ENCODE measurements at places on chromosomes 11 and 22.

DNA sequence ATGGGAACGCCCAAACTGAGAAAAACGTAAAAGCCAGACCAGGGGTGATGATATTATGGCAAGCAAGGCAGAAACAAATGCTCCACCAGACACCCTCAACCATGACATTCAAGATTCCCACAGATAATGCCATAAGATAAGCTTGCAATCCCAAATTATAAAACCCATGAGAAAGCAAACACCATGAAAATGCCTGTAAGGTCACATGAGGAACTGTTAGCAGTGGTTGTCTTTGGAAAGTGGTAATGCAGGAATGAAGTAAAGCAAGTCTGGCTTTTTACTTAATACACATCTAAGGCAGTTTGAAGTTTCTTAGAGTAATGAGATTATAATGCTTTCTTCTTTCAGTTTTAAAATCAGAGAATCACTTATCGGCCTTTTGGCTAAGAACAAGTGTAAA lies 111.0 kb downstream of the MN1 start:
- no peak for DNase-seq

DNA sequence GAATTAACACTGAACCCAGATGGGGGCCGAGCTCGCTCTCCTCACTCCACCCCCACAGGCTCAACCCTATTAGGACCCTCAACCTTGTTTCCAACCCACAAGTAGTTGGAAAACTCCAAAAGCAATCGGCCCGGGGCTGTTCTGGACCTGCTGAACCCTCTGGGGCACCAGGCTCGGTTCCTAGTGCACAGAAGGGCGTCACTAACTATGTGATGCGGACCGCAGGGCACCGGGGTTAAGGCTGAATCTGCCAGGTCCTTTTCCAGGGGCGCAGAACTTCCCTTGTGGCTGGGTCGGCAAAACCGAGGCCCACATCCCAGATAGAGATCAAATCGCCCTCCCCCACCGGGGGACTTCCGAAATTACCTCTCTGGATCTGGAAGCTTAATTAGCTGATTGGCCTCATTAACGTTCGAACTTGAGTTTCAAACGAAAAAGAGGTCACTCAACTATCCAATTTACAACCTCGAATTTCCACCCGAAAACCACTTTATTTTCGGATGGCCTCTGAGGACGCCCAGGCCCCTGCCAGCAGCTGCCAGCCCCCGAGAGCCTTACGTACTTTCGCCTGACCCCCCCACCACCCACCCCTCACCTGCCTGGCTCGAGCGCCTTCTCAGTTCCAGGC lies 1.7 kb downstream of the SHANK2 start:
- DNase-seq = no peak

- no peak for DNase-seq
These were observed 21.8 kb upstream of the TMEM86A start for GRCh38 chr11:18676803-18677202.

DNA sequence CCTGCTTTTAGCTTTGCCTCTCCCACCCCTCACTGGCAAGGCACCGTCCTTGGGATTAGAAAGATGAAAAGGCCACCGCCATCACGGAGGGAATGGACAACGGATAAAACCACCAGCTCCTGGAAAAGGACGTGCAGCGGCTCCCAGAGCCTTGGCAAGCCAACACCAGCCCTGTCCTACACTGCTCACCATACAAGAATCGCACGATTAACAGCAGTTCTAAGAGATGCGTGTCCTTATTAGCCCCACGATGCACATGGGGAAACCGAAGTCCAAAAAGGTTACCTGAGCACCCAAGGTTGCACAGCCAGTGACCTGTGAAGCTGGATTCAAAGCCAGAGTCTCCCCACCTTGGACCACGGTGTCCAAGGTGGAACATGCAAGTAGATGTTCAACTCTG lies 7.3 kb downstream of the YPEL1 start:
- DNase-seq = no peak

DNA sequence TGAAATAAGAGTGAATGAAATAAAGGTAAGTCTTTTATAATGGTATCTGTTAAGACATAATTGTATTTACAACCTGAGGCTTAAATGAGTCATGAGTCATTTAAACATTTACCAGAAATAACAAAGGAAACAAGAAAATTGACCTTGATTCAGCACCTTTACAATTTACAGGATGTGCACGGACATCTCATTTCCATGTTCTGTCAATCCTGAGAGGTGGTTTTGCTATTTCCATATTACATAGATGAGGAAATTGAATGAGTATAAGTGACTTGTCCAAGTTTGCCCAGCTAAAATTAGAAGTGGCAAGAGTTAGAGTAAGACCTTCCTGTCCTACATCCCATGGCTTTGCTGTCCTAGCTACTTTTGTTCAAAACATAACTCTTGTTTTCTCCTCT lies 89.1 kb downstream of the TRIM44 start:
- no peak for DNase-seq

DNA sequence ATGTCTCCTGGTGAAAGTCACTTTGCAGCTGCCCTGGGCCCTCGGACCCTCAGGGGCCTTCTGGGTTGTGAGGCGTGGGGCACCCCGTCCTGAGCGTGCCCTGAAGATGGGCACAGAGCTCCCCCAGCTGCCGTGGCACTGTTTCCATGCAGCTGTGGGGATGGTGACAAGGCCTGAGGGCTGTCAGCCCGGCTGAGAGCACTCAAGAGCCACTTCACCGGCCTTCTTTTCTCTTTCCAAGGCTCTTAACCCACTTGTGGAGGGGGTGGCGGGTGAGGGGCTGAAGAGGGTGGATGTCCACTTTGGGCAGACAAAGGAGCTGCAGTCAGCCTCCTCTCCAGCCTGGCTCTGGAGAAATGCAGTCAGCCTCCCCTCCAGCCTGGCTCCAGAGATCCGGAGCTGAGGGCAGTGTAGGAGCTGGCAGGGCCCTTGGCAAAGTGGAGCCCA lies 239.5 kb downstream of the ST3GAL4 start:
- no peak for DNase-seq

- no peak for DNase-seq
These were observed 85.4 kb downstream of the MYO18B start for GRCh38 chr22:25827415-25827814.

DNA sequence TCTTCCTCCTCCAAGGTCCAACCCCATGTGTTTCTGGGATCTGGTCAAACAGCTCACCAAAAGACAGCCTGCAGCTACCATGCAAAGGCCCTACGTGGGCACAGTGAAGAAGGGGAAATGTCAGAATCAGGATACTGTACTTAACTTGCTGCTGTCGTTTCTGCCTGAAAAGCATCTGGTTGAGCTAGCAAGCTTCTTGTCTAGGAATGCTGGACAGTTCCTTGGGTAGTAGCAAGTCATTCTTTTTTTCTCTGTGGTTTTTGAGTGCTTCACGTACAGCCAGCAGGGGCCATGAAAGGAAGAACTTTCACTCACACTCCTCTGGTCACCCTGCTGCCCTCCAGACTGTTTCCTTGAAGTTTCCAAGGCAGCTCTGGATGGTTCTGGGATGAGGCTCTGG lies 24.7 kb downstream of the RCOR2 start:
- no peak for DNase-seq

DNA sequence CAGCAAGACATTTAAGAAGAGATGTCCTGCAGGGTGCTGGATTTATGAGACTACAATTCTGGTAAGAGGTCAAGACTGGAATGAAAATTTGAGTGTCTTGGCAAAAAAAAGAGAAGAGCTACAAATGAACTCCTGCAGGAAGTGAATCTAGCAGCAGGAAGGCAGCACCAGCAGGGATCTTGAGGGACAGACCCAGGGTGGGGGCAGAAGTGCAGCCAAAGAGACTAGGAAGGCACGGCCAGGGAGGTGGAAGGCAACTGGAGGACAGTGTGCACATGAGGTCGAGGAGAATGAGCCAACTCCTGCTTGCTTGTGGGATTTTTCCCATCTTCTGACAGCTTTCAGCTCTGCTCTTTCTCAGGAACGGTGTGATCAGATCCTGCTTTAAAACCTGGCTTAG lies 263.2 kb downstream of the BUD13 start:
- no peak for DNase-seq

GRCh38 chr11:83723999-83724398 lies 437.8 kb upstream of the CCDC90B start:
- no peak for DNase-seq

- DNase-seq = no peak
These were observed 20.6 kb downstream of the ANKK1 start for GRCh38 chr11:113408206-113408605.

Measured in MG63 (cell line).